ENCODE measurements at places on chromosomes 1 and 21.

GRCh38 chr1:77899647-77900320 lies 11.4 kb downstream of the NEXN start:
- no peak for DNase-seq

GRCh38 chr1:238722812-238723211 lies 663.6 kb upstream of the CHRM3 start:
- no peak for DNase-seq

DNA sequence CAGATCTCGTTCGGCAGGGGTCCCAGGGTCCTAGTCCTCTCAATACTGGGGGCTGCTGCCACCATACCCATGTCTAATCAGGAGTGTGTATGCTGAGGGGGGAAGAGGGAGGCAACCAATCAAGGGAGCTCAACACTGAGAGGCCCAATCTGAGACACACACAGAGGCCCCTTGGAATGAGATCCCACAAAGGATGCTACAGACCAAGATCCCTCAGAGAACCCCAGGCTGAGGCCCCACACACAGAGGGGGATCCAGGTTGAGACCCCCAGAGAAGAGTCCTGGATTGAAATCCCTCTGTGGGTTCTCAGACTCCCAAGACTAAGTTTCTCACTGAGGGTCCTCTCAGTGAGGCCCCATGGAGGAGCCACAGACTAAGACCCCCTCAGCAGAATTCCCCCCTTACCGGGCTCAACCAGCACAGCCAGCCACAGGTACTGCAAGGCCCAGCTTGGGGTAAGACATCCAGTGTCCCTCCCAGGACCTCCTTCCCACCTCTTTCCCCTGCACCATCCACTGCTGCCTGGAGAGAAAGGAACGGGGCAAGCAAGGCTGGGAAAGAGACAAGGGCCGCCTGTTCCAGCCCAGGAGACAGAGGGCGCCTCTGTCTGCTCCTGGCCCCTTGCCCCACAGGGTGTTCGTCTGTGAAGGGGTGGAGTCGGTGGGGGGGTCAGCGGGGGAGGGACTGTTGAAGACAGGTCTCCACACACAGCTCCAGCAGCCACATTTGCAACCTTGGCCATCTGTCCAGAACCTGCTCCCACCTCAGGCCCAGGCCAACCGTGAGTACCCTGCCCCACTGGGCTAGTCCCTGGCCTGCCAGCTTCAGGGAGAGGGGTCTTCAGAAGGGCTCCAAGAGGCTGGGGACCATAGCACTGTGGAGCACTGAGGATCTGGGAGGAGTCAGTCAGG lies at the start of gene S100A1:
Gene S100A1, plus strand, starts transcription at position 720 of the 912 bp plus-strand sequence. CDS start 2,088 bp downstream, outside the sequence.
- DNase-seq, result no peak

DNA sequence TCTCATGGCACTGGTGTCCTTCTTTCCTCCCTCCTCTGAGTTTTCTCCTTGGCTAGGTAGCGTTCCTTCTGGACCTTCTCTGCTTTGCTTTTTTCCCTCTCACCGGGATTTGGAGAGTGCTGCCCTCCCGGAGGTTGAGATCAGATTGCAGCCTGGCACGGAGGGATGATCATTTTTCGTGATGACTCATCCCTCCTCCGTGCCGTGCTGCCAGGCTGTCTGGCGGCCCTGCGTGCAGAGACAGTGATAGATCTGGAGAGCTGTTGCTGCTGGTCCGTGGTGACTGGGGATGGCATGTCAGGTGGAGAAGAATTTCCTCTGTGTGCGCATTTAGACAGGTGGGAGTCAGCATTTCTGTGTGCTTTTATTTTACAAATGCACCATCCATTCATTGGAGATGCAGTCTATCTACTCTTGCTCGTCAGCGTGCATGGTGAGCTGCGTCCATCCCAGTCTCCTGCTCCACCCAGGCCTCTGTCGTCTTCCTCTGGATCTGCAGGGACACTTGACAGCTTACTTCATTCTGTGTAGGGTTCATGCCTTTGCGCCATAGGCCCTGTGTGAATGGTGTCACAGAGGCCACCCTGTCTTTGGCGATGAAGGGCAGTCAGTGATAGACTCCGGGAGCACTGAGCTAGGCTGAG lies 104.4 kb downstream of the PCBP3 start:
- peak; percentile 25 for DNase-seq

GRCh38 chr1:89809556-89809955 lies 11.3 kb upstream of the LRRC8D start:
- DNase-seq, result no peak

DNA sequence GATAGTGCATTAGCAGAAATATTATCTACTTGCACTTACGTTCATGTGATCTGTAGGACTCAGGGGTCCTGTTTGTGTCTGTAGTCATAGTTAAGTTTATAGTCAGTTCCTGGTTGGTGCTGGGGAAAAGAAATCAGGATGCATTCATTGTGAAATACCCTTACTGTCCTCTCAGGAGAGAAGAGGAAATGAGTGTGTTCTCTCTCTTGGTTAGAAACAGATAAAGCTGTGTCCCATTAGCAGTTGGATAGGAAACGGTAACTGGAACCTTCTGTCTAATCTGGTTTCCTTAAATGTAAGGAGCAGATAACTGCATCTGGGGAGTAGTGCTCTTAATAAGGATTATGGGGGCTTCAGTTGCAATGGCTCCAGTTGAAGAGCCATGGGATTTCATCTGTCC lies 8.9 kb downstream of the SDCCAG8 start:
- no peak for DNase-seq

- DNase-seq, result no peak
These were observed 221.8 kb upstream of the CHRM3 start for GRCh38 chr1:239164451-239165180.

GRCh38 chr1:44354268-44354839 lies 703 bp downstream of the ERI3 start:
- no peak for DNase-seq

DNA sequence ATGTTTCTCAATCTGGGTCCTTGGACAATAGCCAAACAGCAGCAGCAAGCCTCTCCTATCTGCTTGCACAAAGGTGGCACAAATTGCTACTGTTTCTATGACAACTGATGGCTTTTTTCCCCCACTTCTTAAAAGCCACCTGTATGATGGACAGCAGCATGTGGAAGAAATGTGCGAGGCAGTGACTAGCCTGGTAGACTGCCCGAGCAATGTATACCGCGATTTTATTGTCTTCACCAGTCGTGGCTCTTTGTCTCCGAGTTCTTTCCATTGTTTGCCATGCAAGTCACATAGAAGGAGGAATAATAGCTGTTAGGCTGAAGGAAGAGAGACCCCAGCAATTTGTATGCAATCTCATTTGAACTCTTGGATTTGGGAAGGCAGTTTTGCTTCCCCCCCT lies 79.4 kb downstream of the S1PR1 start:
- DNase-seq, result no peak

DNA sequence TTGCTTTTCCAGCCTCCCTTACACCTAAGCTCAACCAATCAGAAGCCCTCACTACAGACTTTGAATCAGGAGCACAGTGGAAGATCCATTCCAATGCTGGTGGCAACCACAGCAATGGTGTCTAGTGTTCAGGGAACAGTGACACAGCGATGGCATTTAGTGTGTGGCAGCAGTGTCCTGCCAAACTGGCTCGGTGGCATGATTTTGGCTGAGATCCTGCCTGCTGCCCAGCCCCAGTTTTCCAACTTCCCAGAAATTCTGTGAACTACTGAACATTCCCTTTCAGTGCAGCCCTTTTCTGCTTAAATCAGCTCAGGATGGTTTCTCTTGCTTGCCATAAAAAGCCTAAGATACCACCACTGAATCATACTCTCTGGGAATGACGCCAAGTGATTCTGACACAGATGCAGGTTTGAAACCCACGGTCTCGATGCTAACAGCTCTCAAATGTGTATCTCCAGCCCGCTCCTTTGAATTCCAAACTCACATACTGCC lies 8.8 kb downstream of the ASAP3 start:
- DNase-seq, result no peak

GRCh38 chr1:241957692-241958494 lies at the start of gene BECN2:
TSS of gene BECN2 (plus strand) at chr1:241957767. CDS start at chr1:241957767, 0 bp downstream.
- no peak for DNase-seq

DNA sequence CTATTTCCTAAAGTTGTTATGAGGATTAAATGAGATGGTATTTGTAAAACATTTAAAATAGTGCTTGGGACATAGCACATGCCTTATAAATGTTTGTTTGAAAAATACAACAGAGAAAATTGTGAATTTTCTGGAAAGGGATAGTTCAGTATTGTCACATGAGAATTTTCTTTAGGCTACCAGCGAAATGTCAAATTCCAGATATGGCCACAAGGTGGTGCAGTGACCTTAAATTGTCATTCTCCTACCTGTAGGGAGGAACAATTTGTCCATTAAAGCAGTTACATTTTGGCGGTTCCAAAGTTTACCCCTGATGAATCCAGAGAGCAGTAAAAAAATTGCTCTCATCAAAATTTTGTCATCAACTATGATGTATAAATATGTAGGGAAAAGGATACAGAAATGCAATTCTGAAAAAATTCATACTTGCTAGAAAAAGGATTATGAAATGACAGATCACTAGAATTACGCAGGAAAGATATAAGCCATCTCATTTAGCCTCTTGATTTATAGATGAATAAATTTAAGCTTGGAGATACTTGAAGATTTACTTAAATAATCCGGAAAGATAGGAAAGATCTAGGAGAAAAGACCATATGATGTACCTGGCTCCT lies 50.2 kb upstream of the TSHB start:
- DNase-seq, result no peak

DNA sequence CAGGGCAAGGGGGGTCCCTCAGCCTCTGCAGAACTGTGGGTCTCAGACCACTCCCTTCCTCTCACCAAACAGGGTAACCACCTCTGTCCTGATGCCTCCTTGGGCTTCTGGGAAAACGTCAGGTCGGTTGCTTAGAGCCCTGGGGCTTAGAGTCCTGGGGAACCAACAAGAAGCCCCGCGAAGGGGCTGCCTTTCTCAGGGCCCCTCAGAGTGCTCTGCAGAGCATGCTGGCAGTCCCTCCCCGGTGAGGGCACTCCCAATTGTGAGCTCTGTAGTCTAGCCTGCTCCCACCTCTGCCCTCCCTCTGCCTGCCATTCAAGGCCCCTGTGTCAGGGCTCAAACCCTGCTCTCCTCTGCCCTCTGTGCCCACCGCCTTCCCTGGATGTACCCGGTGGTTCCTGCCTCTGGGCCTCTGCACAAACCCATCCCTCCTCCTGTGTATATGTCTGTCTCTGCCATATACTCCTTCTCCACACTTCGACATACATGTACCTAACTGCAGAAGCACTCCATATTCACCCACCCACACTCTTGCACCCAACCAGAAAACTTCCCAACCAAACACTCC lies 92.3 kb downstream of the DMRTB1 start:
- no peak for DNase-seq
